ENCODE measurements at places on chromosomes 1 and 21. TPM values are rescaled to one million over a fixed set of nuclear protein-coding genes. Genes with fewer than 3 reads are reported as not detected.

GRCh38 chr1:193438771-193439170, 252.4 kb upstream of the B3GALT2 start:
- no peak for DNase-seq

GRCh38 chr1:224923726-224924125, 5.7 kb upstream of the DNAH14 start:
- DNase-seq, result no peak

GRCh38 chr1:178540646-178541045, 27.7 kb downstream of the TEX35 start:
- DNase-seq, result no peak

DNA sequence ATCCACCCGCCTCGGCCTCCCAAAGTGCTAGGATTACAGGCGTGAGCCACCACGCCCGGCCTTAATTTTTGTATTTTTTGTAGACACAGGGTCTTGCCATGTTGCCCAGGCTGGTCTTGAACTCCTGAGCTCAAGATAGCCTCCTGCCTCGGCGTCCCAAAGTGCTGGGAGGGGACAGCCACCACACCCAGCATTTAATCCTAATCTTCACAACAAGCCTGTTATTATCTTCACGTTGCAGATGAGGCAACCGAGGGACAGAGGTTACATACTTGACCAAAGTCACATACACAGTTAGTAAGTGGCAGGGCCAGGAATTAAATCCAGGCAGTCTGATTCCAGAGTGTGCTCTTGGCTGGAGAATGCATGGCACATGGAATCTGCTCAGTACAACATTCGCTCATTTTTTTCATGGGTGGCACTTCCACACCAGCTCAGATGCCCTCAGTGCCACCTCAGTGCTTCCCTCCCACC, 4.8 kb upstream of the GPR37L1 start:
- no peak for DNase-seq

DNA sequence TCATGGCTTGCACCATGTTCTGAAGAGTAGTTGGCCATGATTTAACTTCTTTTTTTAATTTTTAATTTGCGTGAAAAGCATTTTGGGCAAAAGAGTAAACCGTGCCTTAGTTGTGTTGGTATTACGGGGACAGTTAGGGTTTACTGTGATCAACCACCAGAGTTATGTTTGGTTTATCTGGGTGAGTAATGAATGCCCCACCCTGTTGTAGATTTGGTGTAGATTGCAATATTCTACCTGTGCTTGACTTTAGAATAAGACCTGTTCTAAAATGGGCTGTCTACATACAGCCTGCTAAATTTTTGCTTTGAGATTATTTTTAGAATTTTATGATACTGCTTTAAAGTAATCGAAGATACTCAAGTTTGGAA, 1.4 kb downstream of the USP25 start:
- no peak for DNase-seq

GRCh38 chr1:234535763-234536515, 57.0 kb upstream of the TARBP1 start:
- peak; percentile 91 for DNase-seq

The HSD3B2 gene
- 1.4 TPM for polyA plus RNA-seq

DNA sequence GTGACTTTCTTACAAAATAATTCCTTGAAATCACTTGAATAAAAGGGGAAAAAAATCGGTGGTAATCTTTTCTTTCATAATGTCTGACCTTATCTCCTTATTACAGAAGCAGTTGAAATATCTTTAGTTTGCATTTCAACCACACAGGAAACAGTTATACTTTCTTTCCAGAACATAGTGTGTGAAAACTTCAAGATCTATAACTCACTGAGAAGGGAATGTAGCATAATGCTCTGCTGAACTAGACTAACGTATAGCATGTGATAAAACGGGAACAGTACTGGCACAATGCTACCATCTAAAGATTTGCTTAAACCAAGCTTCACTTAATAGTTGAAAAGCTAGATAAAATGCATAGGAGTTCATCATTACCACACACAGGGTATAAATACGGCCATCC, 45.0 kb downstream of the VAV3 start:
- DNase-seq, result no peak

DNA sequence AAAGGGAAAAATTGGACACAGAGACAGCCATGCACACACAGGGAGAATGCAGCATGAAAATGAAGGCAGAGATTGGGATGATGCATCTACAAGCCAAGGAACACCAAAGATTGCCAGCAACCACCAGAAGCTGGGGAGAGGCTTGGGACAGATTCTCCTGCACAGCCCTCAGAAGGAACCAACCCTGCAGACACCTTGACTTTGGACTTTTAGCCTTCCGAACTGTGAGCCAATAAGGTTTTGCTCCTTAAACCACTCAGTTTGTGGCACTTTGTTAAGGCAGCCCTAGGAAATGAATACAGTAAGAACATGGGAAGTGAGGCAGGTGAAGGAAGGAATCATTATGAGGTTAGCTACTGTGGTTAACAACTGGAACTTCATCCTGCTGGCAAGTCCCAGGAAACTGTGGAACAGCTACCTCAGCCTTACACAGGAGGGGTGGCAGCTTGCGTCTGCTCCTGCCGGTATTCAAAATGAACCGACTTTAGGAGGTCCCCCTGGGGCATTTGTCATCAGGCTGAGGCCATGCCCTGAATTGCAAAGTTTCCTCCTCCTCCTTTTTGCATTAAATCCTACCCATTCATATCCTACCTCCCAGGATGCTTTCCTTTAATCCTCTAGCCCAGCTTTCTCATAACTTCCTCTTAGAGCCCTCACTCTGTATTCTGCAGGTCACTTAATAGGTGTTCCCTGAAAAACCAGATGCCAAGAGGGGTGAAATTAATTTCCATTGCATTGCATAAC, 15.4 kb downstream of the CD247 start:
- no peak for DNase-seq

DNA sequence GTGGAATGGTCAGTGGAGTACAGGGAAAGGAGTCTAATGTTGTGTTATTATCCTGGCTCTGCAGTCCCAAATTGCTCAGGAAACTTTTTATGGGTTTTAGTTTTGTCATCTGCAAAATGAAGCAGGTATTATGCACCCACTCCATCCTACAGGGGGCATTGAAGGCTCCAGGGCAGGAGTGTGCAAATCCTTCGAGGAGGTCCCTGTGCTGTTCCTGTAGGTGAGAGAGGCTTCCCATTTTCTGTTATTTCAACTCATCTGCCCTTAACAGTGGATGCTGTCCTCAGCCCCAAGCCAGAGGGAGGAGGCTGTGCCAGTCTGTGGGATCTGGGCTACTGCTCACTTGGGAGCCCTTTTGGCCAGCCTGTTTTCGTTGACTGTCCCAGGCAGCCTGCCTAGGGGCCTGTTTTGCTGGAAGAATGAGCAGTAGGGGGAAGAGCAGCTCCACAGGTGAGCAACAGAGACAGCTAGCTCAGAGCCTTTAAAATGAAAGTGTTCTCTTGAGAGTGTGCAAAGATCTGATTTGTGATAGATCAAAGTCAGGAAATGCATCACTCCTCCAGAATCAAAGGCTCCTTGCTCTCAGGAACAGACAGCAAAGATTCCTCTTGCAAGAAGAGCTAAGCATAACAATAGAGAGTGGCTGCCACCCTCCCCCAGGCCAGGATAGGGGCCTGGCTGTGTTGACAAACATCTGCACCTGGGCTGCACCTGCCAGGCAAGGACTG, 317.6 kb upstream of the PROX1 start:
- no peak for DNase-seq

The BRWD1 gene
- polyA plus RNA-seq, result 46.1 TPM

- no peak for DNase-seq
Measured at GRCh38 chr1:24948079-24948827, 18.2 kb upstream of the RUNX3 start.

The CRABP2 gene
- 93.8 TPM for polyA plus RNA-seq

GRCh38 chr1:74215229-74215628, 17.2 kb downstream of the FPGT start:
- no peak for DNase-seq

The CRYAA gene
- polyA plus RNA-seq, result not detected

DNA sequence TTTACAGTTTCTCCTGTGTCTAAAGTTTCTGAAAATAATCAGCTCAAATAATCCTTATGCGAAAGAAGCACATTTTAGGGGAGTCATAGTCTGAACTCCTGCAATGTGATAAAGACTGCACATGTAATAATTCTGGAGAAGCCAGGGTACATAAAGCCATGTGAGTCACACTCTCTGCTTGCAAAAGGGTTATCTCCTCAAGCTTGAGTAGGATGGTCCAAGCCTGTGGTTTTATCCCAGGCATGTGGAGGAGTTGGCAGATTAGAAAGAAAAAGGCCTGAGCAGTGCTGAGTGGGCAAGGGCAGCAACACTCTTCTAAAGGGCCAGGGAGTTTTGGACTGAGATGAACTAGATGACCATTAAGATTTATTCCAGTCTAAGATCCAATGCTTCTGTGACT, 220.4 kb downstream of the RHOU start:
- DNase-seq, result no peak

The TMEM39B gene
- 22.5 TPM for polyA plus RNA-seq

The EXTL2 gene
- polyA plus RNA-seq, result 64.3 TPM

The SPRR2A gene
- polyA plus RNA-seq, result not detected

DNA sequence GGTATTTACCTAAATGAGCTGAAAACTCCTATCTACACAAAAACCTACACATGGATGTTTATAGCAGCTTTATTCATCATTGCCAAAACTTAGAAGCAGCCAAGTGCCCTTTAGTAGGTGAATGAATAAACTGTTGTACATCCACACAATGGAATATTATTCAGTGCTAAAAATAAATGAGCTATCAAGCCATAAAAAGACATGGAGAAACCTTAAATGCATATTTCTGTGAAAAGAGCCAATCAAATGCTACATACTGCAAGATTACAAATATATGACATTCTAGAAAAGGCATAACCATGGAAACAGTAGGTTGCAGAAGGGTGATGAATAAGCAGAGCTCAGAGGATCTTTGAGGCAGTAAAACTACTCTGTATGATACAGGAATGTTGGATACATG, 23.3 kb downstream of the ABCB10 start:
- no peak for DNase-seq

GRCh38 chr1:20485527-20486456, at the start of gene CAMK2N1:
Gene CAMK2N1, minus strand, starts transcription at chr1:20486210. Its CDS starts 831 bp downstream, at chr1:20485379.
- peak; percentile 63 for DNase-seq

DNA sequence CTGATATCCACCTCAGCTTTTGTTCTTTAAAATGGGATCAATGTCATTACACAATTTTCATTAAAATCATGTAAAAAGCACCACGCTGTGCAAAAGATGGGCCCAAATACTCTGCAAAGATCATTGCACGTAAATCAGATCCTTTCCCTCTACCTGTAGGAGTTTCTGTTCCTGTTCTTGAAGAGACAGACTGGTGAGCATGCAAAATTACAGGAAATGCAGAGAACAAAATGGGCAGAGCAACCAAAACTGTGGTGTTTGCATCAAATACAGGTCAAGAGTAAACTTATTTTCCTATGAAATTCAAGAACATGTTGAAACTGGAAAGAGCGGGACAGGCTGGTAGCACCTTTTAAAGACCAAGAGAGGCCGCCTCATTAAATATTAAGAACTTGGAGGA, 294.9 kb upstream of the ADGRL2 start:
- no peak for DNase-seq

DNA sequence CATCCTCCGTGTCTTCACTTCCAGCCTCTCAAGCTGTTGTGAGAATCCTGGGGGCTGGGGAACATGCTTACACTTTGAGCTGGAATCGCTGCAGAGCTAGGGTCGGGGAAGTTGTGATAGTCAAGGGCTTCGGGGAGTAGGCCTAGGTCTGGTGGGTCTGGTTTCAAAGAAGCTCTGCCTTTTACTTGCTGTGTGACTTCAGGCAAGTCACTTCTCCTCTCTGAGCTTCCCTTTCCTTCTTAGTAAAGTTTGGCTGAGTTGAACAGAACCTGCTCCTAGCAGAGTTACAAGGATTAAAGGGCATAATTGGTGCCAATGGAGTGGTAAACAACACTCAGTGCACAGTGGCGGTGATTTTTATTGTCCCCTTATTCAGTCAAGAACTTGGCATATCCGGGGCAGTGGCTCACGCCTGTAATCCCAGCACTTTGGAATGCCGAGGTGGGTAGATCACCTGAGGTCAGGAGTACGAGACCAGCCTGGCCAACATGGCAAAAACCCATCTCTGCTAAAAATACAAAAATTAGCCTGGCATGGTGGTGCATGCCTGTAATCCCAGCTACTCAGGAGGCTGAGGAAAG, 25.7 kb downstream of the ARHGEF19 start:
- no peak for DNase-seq

- no peak for DNase-seq
Measured at GRCh38 chr21:41365377-41366107, 3.7 kb downstream of the MX2 start.

The ELAPOR1 gene
- 2.1 TPM for polyA plus RNA-seq

The AIRE gene
- polyA plus RNA-seq, result 0.99 TPM

DNA sequence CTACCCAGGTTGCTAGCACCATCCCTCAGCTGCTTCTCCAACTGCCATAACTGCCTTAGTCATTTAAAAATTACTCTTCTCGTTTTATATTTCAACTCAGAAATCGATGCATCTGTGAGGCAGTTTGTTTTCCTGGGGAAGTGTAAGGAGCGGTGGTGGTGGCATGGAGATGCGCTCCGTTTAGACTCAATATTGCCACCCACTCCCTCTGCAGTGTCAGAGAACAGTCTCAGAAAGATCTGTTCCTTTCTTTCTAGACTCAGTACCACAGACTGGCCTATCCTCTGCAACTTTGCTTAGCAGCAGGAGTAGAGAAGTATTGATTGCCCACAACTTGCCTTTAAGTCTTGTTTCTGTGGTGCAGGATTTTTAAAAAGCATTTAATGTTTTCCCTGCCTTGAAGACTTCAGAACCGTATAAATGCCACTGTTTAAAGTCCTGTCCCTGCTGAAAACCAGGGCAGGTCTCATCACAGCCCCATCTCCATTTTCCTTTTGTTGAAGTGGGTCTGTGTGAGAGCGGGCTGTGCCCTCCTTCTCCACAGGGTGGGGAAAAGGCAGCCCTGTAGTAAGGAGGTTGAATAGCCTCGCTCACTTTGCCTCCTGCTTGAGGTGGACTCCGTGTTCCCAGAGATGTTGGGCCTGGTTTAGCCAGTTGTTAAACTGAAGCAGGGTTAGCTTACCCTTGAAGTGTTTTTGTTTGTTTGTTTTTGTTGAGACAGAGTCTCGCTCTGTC, 105.2 kb downstream of the NFIA start:
- no peak for DNase-seq

DNA sequence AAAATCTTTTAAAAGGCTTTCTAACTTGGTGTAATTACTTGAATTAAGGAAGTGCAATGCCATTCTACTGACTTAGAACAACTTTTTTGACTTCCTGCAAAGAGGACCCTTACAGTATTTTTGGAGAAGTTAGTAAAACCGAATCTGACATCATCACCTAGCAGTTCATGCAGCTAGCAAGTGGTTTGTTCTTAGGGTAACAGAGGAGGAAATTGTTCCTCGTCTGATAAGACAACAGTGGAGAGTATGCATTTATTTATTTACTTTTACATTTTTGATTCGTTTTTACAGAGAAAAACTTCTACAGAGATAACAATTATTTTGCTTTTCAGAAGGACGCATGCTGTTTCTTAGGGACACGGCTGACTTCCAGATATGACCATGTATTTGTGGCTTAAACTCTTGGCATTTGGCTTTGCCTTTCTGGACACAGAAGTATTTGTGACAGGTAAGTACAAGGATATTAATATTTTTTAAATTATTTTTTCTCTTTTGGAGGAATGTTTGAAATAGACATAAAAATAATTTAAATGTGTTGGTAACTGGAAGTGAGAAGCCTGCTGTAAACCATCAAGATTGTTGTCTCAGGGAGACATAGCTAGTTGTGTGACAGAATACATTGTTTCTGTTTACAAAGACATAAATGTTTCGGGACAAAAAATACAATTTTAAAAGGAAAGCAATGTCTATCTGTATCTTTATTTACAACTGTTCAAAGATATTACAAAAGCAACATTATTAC, at the start of gene PTPRC:
TSS of gene PTPRC (plus strand) at position 147 of the 742 bp plus-strand sequence. CDS start at position 376, 229 bp downstream.
- no peak for DNase-seq

- DNase-seq, result no peak
Measured at GRCh38 chr1:106268070-106268469, 788.4 kb upstream of the PRMT6 start.

- no peak for DNase-seq
Measured at GRCh38 chr1:151193856-151194255, 3.9 kb upstream of the VPS72 start.

Data from renal pelvis (tissue), 12 donors.